ENCODE measurements at places on chromosomes 7 and 10. TPM values are rescaled to one million over a fixed set of nuclear protein-coding genes. Genes with fewer than 3 reads are reported as not detected.

SMARCD3 gene
- 4.3 TPM for total RNA-seq

CNNM1 gene
- 0.35 TPM for total RNA-seq

GRCh38 chr7:51234139-51234538 lies 82.5 kb downstream of the COBL start:
- DNase-seq, result no peak

GRCh38 chr7:366161-366803 lies 76.3 kb downstream of the FOXL3 start:
- no peak for DNase-seq

- DNase-seq, result no peak
Measured at GRCh38 chr10:102678068-102678400, 33.8 kb downstream of the TRIM8 start.

GRCh38 chr10:117928741-117929140 lies 118.0 kb downstream of the RAB11FIP2 start:
- DNase-seq, result no peak

GRCh38 chr10:16586358-16587138 lies 64.9 kb upstream of the C1QL3 start:
- DNase-seq, result no peak
